AG04449 (cell line): ENCODE measurements at places on chromosomes 1 and 21.

GRCh38 chr21:19130379-19131028, 726.9 kb upstream of the TMPRSS15 start:
- DNase-seq = no peak

GRCh38 chr1:24384251-24385090, 29.1 kb downstream of the STPG1 start:
- no peak for DNase-seq

GRCh38 chr21:14753466-14754258, 207.5 kb upstream of the SAMSN1 start:
- DNase-seq = no peak

- DNase-seq = no peak
Measured at GRCh38 chr1:45723248-45723930, 27.1 kb downstream of the IPP start.

DNA sequence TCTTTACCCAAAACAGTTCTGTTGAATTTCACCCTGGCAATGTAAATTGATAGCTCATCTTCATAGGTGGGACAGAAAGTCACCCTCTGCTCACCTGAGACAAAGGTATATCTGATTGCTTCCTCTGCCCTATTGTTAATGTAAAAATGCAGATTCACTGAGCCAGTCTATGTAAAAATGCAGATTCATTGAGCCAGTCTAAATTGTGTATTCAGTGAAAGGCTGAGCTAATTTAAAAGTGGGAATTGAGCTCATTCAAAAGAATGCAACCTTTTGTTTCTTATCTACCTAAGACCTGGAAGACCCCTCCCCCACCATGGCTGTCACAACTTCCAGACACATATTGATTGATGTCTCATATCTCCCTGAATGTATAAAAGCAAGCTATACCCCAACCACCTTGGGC, 4.8 kb upstream of the MYSM1 start:
- DNase-seq = no peak

- no peak for DNase-seq
Measured at GRCh38 chr1:19347533-19348172, 35.5 kb downstream of the SLC66A1 start.

- DNase-seq = no peak
Measured at GRCh38 chr1:11061652-11062365, 2.0 kb upstream of the SRM start.

DNA sequence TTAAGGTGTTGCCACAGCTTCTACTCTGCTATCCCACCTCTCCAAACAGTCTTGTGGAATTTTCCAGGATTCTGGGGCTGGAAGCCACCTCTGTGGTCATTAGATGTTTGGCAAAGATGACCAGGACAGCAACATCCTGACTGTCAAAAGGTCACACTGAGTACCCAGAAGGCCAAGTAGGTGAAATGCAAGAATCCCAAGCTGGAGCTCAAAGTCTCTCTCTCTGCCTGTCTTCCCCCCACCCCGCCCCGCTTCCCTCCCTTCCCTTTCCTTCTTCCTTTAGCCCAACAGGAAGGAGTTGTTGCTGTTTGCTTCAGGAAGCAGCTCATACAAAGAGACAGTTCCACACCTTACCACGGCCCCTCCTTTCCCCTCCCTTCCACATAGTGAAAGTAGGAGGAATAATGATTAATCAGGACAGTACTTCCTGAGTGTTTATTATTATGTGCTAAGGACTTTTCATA, 75.6 kb upstream of the SLC2A1 start:
- no peak for DNase-seq

DNA sequence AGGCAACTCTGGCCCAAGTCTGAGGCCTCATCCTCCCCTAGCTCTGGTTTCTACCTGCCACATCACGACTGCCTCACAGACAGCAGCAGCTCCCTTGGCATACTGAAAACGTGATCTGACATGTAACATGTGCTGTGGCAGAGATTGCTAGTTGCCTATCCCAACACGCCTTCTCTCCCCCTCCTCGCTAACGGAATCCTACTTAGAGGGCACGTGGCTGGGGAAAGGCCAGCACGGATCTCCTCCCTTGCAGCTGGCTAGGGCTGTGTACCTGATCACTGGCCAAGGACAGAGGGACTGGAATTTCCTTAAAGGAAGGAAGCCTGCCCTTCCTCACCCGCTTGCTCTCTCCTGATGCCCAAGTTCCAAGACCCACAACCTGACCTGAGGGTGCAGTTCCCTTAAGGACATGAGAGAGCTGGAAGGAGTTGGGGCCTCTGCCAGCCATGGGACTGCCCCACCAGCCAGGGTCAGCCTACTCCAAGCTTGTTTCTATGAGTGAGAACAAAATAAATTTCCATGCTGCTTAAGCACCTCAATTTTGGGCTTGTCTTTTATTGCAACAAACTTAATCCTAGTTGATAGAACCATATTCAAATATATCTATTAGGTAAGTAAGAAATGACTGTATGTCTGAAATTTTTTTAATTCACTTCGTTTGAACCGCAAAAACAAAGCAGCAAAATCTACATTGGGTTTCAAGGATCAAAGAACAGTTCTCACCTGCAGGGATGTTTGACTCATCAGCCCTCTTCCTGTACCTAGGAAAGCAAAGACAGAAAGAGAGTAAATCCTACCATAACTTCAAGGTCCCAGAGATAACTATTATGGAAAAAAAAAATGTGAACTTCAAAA, 7.2 kb downstream of the SETD4 start:
- no peak for DNase-seq

- DNase-seq = no peak
Measured at GRCh38 chr1:202143011-202143767, 1.3 kb downstream of the ARL8A start.

- DNase-seq = no peak
Measured at GRCh38 chr1:171372418-171373084, 58.6 kb downstream of the FMO4 start.

DNA sequence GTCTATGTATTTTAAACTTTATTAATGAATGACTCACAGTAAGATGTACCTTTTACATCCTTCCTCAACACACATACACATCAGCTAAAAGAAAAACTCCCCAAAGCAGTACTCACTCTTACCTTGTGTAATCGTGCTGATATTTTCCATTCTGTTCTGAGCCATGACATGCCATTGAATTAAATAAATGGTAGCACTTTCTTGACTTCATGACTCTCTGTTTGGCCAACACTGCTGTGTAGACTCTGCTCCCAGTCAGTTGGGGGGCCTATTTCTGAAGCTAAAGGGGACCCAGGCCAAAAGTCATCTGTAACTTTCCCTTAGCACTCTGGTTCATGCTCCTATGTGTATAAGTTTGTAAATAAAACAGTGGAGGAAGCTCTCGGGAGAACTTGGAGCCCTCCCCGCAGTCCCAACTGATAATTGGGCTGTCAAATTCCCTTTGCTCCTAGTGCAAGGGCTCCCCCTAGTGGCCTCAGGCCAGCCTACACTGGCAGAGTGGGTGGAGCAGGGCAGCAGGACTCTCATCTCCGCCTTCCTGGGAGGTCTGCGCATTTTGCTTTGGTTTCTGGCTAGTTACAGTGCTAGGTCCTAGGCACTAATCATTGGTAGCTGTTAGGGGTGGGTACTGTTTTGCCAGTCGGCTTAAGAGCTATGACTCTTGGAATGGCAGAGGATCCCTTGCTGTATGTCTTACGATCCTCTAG, 1.7 kb upstream of the FYB2 start:
- DNase-seq = no peak

DNA sequence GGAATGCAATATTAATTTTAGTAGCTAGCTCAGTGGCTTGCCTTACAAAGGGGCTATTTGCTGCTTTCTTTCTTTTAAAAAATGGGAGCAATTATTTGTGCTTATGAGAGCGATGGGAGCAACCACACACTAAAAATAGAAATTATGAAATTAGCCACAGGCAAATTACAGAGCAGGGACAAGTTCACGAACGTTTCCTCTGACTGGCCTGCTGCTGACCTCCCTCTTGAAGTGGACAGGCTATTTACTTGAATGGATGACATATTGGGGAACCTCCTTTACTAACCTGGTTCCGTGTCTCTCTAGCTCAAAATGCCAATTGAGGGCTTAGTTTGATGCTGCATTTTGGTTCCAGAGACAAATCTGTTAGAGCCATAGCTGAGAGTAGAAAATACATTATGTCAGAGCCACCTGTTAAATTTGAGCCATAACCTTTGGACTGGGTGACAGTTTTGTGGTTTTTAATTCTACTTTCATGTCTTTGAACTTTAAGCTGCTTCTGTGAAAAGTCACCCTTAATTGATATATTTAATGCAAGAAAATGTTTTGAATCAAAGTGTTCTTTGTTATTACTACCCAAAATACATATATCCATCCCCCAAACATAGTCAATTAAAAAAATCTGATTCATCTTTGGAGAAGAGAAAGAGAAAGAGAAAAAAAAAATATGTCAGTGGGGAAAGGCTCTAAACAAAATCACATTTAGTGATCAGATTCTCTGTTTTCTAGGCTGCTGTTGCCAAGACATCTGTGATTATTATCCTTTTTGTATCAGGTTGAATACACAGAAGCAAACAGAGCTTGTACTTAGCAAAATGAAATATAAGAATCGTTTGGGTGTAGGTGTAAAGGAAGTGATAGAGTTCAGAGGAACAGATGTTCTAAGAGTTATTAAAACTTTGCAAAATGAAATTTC, 351.9 kb downstream of the ADGRL2 start:
- no peak for DNase-seq

DNA sequence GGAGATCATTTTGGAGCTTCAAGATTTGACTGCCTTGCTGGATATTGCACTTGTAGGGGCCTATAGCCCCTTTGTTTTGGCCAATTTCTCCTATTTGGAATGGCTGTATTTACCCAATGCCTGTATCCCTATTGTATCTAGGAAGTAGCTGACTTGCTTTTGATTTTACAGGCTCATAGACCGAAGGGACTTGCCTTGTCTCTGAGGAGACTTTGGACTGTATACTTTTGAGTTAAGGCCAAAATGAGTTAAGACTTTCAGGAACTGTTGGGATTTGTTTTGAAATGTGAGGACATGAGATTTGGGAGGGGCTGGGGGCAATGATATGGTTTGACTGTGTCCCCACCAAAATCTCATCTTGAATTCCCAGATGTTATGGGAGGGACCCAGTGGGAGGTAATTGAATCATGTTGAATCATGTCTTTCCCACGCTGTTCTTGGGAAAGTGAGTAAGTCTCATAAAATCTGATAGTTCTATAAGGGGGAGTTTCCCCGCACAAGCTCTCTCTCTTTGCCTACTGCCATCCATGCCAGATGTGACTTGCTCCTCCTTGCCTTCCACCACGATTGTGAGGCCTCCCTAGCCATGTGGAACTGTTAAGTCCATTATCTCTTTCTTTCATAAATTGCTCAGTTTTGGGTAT, 276.1 kb downstream of the LMX1A start:
- no peak for DNase-seq

GRCh38 chr1:41724926-41725325, 193.8 kb downstream of the HIVEP3 start:
- DNase-seq = no peak

GRCh38 chr1:217029281-217030157, 306.3 kb upstream of the ESRRG start:
- no peak for DNase-seq
